ENCODE measurements at places on chromosomes 7 and 10.

GRCh38 chr7:95056107-95056739 is 148.8 kb downstream of the PPP1R9A start:
- DNase-seq, result no peak

DNA sequence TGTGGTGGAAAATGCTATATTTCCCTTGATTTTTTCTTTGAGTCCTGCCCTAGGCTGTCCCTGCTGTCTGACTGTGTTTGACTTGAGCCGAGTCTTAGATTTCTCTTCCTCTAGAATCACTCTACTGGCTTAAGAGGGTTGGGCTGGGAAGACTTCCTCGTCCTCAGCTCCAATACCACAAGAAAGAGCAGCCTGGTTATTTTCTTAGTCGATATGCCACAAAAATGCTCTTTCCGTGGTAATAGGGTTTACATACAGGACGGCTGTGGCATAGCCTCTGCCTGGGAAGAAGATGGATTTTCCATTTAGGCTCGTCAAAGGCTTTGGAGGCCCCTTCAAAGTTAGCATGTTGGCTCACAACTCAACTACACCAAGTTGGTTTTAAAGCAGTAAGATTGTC is 212.0 kb upstream of the IGFBP3 start:
- DNase-seq, result no peak

DNA sequence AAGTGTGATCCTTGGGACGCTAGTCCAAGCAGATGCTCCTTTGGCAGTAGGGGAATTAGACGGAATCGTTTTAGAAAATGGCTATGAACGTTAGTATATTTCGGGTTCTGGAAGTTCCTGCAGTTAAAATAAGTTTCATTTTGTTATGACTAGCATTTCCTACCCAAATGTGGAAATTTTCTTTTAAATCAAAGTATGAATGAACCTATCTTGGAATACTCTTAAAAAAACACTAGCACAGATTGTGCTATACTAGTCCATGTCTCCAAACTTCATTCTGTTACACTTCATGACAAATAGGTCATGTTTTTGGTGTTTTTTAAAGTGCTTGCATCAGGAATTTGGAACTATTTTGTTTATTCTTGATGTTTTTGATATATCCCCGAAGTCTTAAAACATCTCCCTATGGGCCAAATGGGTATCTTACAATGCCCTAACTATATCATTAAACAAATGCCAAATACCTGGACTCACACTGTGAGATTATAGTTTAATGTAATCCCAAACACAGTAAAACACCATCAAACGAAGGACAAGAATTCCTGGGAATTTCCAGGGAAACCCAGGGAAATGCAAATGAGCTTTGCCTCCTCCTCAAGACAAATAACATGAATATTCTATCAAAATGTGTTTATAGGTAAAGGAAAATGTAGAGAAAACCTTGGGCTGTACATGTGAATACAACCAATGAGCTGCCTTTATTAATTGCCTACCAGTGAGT is 75.9 kb upstream of the PTPRZ1 start:
- DNase-seq, result no peak

DNA sequence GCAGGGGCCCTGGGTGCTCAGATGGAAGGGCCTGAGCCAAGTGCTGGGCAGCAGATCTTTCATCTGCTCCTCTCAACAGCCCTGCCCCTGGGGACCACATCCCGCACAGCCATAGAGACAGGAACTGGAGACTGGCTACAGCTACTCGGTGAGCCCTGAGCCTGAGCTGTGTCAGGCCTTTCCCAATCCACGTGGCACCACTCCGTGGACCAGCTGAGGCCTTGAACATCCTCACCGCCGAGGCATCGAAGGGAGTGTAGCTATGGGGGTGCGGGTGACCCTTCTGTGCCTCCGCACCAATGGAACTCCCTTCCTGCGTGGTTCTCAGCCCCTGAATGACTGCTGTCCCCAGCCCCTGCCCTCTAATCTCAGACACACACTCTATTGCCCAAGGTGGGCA is 362.7 kb upstream of the SHH start:
- no peak for DNase-seq

- no peak for DNase-seq
Observed at GRCh38 chr10:48890888-48891850, 48.5 kb downstream of the LRRC18 start.

GRCh38 chr10:119183664-119184412 is 5.2 kb upstream of the PRDX3 start:
- no peak for DNase-seq

DNA sequence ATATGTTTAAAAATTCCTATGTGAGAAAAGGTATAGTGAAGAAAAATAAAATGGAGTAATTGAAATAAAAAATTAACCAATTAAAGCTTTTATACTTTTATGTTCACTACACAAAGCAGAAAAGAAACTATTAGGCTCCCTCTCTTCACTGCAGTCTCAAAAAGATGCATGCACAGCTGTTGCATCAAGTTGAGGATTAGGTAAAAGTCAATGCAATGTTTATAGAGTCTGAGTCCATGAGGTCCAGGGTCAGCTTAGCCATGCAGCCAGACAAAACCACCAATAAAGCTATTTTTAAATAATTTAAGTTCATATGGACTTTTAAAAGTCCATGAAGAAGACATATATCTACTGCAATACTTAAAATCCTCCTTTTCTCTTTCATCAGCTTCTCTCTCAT is 31.1 kb upstream of the ING3 start:
- no peak for DNase-seq
